GM18507 (cell line): ENCODE measurements at places on chromosomes 5 and 9.

- DNase-seq = no peak
These were observed 226.7 kb downstream of the SYK start for GRCh38 chr9:91028166-91028827.

GRCh38 chr5:77844623-77845323 lies 68.6 kb upstream of the TBCA start:
- no peak for DNase-seq

DNA sequence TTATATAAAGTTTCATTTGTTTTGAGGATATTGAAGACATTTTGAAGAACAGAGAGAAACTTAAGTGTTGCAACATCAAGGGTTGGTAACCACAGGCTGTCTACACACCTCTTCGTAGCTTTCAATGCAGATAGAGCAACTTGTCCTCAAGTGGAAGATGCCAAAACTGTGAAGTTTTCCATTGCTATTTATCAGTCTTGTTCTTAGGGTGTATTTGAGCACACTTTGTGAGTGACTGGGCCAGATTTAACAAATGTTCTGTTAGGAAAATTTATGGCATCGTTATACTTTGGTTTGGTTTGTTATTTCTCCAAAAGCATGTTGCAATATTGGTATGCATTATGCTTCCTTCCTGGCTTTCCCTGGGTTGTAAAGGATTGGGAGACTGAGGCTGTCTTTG lies 31.6 kb downstream of the NNT start:
- DNase-seq = no peak

DNA sequence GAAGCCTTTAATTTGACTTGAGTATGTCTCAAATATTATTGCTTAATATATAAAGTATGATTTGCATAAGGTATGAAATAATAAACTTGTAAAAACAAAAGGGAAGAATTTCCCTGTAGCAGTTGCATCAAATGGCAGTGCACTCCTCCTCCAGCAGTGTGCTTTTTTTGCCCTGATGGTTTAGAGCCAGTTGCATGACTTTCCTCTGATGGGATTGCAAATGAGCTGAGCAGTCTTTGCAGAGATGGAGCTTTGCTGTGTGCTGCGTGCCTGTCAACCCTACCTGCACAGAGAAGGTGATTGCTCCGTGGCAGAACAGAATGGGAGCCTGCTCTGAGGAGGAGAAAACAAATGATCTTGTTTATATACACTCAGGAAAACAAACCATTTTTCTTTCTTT lies 22.7 kb upstream of the CATSPER3 start:
- DNase-seq = no peak

DNA sequence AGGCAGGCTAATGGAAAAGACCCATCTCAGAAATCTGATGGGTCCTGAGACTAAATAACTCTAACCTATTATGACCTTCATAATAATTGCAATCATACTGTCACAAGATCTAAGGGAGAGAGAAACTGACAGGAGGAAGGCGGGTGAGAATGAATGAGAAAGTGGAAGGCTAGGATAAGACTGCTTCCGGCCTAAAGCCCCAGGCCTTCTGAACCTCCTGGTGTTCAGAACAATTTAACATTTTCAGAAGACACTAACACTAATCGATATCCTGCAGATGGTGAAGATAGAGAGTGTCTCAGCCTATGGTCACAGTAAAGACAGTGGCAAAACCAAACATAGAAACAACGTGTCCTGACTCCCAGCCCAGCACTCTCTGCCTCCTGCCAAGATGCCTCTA lies 1.2 kb downstream of the RPS14 start:
- DNase-seq = no peak

DNA sequence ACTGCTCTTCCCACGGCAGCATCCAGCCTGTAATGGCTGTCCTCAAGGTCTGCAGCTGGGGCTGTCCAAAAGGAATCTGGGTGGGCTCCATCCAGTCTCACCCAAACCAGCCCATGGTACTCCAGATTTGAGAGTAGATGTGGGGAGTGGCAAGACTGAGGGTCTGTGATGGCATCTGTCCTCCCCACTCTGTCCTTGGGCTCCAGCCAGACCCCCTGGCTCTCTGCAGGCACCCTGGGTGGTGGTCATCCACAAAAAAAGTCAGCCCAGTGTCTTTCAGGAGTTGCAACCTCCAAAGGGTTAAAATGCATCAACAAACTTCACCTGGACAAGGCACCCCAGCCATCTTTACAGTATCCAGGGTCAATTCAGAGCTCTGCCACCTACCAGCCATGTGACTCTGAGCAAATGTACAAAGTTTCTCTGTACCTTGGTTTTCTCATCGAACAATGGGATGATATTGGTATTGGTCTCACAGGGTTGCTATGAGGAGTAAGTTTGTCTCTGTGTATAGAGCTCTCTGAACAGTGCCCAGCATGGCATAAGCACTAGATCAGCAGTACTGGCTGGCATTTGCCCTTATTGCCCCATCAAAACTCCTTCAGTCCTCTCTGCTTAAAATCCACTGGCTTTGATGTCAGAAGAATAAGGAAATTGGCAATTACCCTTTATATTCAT lies 7.3 kb upstream of the S1PR3 start:
- DNase-seq = no peak

- no peak for DNase-seq
These were observed 12.2 kb downstream of the KLHL9 start for GRCh38 chr9:21322911-21323461.

GRCh38 chr5:175657593-175658271 lies at the start of gene HRH2:
TSS of gene HRH2 (plus strand) at chr5:175658071. CDS start at chr5:175683234, 25,163 bp downstream.
- no peak for DNase-seq

DNA sequence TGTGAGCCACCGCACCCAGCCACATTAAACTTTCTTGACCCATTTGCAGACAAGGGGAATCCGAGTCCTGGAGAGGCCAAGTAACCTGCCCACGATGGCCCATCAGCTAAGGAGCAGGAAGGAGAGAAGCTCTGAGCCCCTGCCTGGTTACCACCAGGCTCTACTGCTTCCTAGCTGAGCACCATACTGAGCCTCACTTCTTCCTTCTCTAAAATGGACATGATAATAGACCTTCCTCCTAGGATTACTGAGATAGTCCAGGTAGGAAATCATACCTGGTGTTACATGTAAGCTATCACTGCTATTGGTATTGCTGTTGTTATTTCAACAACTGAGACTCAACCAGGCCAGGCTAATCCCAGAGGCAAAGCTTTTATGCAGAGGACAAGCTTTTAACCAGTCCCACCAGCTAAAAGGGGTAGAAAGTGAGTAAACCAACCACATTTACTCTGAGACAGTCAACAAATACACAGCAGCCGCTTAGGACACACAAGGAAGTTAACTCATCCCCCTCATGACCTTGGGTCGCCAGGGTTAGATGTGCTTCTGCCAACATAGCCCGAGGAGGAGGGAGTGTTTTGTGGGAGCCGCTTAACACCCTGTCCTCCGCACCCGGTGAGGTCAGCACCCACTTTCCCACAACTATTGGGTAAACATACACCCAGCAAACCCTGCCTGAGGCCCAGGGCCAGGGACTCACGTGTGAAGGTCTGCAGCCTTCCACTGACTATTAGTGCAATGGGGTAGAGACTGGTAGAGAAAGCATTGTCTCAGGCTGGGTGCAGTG lies 20.6 kb upstream of the PTGES start:
- DNase-seq = no peak

- DNase-seq = no peak
These were observed 161.9 kb upstream of the RAI14 start for GRCh38 chr5:34494111-34494755.

DNA sequence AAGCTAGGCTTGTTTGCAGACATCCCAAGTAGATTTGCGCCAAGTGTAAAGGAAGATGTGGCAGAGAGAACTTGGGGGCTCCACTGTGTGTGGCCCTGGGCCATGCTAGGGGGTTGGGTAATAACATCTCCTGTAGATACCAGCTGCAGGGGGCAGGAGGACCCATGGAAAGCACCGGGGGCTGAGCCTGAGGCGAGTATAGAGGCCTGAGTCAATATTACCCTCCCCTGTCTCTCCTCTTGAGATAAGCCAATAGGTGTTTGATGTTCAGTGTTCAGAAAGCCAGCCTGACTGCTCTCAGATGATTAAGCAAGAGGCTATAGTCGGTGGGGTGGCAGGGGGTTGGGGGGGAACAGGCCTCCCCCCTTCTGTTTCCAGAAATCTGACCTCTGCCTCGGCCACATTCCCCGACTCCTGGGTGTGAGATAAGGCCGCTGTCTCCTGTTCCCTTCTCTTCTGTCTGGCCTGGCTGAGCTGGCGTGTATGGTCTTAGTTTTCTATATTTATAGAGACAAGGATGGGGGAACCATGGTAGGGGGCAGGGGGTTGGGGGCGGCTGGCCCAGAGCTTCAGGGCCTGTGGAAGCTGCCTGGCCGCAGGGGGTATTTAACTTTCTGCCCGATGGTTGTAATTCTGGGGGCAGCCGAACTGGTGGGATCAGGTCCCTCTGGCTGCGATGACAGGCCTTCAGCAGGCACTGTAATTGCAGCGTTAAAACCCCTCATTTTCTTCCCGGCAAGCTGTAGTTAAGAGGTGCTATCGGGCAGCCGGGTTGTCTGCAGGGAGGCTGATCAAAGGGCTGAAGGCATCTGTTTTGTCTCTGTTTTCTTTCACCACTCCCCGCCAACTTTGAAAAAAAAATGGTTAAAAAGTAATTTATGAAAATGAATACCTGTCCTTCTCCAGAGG lies 292.0 kb downstream of the NSG2 start:
- DNase-seq = no peak

- no peak for DNase-seq
These were observed 6.7 kb upstream of the ZCCHC10 start for GRCh38 chr5:133032852-133033742.

DNA sequence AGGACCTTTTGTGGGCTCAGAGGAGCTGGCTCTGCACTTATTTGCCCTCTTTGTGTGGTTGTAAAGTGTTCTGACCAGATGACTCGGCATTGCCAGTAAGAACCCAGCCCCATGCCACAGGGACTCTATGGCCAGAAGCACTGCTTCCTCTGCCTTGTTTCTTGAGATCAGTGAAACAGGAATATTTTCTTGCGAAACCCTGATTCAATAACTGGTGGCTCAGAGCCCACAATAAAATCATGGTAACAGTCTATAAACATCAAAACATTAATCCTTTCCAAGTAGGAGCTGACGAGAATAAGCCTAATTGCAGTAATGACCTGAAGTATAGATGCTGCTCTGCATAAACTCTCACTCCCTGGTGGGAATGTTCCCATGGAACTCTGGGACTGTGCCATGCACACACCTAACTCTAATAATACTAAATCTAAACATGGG lies 344.3 kb downstream of the ZNF608 start:
- no peak for DNase-seq

GRCh38 chr5:80284720-80285119 lies 28.9 kb upstream of the SERINC5 start:
- no peak for DNase-seq

- no peak for DNase-seq
These were observed 4.3 kb upstream of the ITGA1 start for GRCh38 chr5:52783226-52783959.

- no peak for DNase-seq
These were observed 2.8 kb downstream of the ST8SIA4 start for GRCh38 chr5:100900142-100900795.

DNA sequence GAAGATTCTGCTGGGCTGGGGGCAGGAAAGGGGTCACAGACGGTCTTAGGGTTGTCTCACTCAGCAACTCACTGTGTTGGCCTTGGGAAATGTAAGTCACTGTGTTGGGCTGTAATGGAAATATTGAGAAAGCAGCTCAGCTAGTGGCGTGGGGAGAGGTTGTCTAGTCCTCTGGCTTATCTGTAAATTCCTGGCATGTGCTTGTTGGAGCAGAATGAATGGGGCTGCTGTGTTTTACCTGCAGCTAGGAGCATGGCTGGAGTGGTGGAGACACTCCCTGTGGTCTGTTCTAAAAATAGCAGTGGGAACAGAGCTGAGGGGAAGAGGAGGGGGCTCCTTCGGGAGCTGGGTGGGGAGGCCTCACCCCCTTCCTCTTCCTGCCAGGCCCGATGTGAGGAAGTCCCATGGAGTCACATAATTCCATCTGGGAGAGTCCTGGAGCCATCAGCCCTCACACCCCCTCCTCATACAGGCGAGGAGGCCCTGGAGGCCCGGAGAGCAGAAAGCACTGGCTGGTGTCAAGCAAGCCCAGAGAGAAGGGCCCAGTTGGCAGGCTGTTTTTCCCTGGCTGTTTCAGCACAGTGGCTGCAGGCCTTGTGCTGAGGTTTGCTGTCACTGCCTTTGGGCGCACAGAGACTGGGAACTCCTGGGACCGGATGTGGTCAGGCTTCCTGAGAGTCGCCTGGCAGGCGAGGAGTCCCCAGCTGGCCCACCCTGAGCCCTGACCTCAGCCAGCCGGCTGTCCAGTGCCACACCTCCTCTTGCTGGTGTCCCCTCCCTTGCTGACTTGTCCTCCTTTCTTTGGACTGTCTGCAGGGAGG lies 84.9 kb downstream of the RGS3 start:
- no peak for DNase-seq

DNA sequence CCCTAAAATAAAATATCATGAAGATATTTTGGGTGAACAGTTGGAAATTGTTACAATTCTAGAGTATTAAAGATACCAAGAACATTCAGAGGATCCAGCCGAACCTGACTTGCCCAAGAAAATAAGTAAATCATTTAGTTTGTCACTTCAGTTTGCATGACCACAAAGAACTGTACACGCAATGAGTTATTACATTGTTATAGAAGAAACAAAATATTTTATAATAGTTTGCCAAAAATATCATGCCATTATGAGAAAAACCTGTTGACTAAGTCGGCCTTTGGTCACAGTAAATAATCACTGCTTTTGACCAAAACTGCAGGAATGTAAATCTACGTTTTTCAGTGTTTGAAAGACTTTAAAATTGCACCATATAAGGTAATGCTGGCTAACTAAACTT lies 27.9 kb downstream of the TRIO start:
- no peak for DNase-seq

- DNase-seq = no peak
These were observed 130.1 kb upstream of the OSMR start for GRCh38 chr5:38715696-38716095.

DNA sequence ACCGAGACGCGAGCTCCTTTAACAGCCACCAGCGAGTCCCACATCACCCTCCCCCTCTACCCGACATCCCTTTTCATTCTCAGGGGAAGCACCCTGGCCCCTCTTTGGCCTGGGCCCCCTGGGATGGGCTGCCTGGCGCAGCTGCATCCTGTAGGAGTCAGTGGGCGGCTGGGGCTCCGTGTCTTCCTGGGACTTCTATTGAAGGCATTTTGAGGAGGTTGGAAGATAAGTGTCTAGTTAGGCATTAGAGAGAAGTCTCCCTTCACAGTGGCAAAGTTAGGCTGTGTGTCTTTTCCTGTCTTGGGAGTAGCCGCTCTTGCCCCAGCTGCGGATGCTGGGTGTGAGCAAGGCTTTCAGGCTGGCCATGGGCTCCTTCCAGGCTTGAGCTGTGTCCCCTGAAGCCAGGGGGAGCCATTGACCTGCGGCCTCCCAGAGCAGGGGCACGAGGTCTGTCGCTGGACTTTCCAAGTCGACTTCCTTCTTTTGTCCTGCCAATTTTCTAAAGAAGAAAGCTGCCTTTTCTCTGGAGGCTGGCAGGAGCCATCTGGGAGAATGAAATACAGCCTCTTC lies 18.6 kb upstream of the NKD2 start:
- DNase-seq = no peak

GRCh38 chr5:137344723-137345322 lies 154.3 kb downstream of the SPOCK1 start:
- no peak for DNase-seq

GRCh38 chr5:68445257-68446069 lies 229.9 kb downstream of the PIK3R1 start:
- no peak for DNase-seq

GRCh38 chr5:136799806-136800372 lies 434.5 kb upstream of the TRPC7 start:
- no peak for DNase-seq

- DNase-seq = no peak
These were observed 9.5 kb downstream of the INVS start for GRCh38 chr9:100108559-100108958.
